ENCODE measurements at places on chromosomes 11 and 22. TPM values are rescaled to one million over a fixed set of nuclear protein-coding genes. Genes with fewer than 3 reads are reported as not detected.

The CTSW gene
- 2.5 TPM for total RNA-seq

The RASGRP2 gene
- total RNA-seq, result 2.8 TPM

The APOL3 gene
- 91.9 TPM for total RNA-seq

The ART1 gene
- not detected for total RNA-seq

- no peak for DNase-seq
Observed at GRCh38 chr22:33684087-33684486, 236.2 kb downstream of the LARGE1 start.

DNA sequence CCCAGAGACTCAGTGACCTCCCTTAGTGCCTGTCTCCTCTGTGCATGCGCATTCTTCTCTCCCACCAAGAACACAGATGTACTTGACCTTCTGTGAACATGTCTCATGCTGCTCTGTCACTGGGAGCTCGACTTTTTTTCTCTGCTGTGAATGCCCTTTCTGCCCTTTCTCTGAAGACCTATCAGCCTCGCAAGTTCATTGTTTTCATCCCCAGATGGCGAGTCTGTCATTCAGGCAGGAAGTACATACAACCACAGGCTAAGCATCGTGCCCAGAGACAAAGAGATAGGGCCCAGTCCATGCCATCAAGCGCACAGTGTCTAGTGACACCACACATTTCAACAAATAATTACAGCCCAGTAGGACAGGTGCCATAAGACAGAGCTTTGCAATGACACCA, 50.4 kb upstream of the RAB1B start:
- DNase-seq, result no peak
